Subcutaneous adipose tissue (tissue), 4 donors: ENCODE measurements at places on chromosomes 1 and 21. TPM values are rescaled to one million over a fixed set of nuclear protein-coding genes. Genes with fewer than 3 reads are reported as not detected.

The ROR1 gene
- 9.5 TPM for total RNA-seq

The SAMD11 gene
- total RNA-seq = not detected

The NLRP3 gene
- 5.7 TPM for total RNA-seq

The HMCN1 gene
- total RNA-seq = 9.2 TPM

The MEX3A gene
- total RNA-seq = 0.17 TPM

The C1orf116 gene
- total RNA-seq = 0.17 TPM

The MYOG gene
- not detected for total RNA-seq

The ST6GALNAC5 gene
- total RNA-seq = not detected

The RGS13 gene
- 1.4 TPM for total RNA-seq
